Effector CD4-positive, alpha-beta T cell (primary cell): ENCODE measurements at places on chromosomes 11 and 22.

GRCh38 chr22:50165436-50166123 lies 5.0 kb upstream of the PANX2 start:
- no peak for DNase-seq

DNA sequence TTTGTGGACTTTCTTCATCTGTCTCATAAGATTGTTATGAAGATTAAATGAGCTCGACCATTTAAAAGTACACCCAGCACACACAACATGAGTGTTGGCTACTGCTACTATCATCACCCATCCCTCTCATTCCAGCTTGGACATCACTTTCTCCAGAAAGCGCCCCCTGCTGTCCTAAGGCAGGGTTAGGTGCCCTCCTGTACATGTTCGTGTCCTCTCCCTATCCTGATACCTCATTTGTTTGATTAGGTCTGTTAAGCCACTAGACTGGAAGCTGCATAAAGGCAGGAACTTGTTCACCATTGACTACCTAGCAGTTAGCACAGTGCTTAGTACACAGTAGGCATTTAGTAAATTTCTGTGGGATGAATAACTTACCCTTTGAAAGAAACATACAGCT lies 85.5 kb downstream of the ENTHD1 start:
- DNase-seq: peak; percentile 5

GRCh38 chr22:33792832-33793231 lies 127.4 kb downstream of the LARGE1 start:
- DNase-seq: no peak

DNA sequence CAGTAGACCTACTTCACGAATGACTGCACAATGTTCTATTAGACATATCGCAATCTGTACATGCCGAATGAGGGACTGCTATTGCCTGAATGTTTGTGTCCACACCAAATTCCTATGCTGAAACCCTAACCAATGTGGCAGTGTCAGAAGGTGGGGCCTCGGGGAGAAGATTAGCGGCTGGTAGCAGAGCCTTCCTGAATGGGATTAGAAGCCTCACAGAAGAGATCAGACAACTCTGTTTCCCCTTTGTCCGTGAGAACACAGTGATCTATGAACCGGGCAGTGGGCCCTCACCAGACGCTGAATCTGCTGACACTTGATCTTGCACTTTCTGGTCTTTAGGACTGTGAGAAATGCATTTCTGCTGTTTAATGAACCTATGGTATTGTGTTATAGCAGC lies 33.1 kb downstream of the LRFN4 start:
- DNase-seq: no peak

DNA sequence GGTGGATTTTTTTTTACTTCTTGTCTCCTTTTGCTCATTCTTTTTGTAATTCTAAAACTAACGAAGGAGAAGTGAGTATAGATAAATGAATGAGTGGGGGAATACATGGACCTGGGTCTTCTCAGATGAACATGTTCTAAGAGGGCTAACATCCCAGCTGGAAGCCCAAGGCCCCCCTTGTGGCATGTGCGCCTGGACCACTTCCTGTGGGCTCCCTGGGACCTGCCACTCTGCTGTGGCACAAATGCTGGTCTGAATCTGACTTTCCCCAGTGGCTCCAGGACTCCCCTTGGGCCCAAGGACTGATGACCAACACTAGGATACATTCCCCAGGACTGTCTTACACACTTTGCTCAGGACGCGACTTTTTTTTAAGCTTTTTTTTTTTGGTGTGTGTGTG lies 32.7 kb upstream of the ALX4 start:
- no peak for DNase-seq

DNA sequence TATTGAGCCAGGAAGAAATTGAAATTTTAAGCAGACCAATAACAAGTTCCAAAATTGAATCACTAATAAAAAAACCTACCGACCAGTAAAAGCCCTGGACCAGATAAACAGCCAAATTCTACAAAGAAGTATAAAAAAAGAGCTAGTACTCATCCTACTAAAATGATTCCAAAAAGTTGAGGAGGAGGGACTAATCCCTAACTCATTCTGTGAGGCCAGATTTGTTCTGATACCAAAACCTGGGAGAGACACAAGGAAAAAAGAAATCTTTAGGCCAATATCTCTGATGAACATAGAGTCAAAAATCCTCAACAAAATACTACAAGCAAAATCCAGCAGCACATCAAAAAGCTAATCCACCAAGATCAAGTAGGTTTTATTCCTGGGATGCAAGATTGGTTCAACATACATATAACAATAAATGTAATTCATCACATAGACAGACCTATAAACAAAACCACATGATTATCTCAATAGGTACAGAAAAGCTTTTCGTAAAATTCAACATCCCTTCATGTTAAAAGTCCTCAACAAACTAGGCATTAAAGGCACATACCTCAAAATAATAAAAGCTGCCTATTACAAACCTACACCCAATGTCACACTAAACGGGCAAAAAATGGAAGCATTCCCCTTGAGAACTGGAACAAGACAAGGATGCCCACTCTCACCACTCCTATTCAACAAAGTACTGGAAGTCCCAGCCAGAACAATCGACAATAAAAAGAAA lies 13.1 kb downstream of the OR52A5 start:
- no peak for DNase-seq

GRCh38 chr11:66073669-66074068 lies 3.6 kb downstream of the PACS1 start:
- no peak for DNase-seq

- no peak for DNase-seq
Observed at GRCh38 chr22:32043391-32043790, 330 bp downstream of the SLC5A1 start.

DNA sequence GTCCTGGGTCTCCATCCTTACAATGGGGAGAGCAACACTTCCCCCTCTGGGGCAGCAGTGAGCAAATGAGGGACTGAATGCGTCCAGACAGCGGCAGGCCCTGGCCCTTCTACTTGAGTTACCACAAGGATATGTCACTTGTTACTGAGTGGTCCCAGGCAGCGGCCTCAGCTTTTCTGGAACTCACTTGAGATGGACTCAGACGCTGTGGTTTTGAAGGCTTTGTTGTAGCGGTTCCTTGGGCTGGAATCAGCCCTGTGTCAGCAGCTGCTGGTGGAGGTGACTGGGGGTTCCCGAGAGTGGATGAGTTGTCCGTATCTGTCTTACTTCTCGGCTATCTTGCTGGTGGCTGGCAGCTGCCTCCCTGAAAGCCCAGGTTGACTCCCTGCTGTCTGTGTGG lies 77.0 kb downstream of the MICAL2 start:
- no peak for DNase-seq

DNA sequence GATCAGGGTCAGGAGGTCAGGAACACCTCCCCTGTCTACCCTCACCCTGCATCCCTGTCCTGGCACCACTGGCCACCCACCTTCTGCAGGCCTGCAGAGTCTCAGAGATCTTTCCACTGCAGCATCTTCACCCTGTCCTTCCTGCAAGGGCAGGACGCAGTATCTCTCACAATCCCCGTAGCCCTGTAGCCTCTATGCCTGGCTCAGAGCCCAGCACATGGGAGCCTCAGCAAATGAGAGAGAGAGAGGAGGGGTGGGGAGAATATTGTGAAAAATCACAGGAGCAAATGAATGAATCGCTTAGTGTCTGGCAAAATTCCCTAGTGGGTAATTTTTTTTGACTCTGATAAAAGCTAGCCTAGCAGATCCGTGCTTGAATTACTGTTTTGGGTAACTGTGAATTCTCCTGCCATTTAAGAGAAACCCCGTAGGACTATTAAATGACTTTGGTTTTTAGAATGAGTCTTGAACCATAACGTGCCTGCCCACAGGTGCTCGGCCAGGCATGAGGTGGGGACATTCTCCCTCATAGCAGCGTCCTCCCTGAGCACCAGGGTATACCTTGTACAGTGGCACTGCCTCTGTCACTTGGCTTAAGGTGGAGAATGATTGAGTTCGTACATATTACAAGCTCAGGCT lies 91.5 kb downstream of the MORC2 start:
- DNase-seq: no peak

GRCh38 chr11:69951821-69952220 lies 126.3 kb upstream of the ANO1 start:
- no peak for DNase-seq

GRCh38 chr22:37865510-37865909 lies 16.3 kb downstream of the EIF3L start:
- DNase-seq: no peak

GRCh38 chr22:28736301-28737155 lies 5.1 kb downstream of the CHEK2 start:
- DNase-seq: no peak

DNA sequence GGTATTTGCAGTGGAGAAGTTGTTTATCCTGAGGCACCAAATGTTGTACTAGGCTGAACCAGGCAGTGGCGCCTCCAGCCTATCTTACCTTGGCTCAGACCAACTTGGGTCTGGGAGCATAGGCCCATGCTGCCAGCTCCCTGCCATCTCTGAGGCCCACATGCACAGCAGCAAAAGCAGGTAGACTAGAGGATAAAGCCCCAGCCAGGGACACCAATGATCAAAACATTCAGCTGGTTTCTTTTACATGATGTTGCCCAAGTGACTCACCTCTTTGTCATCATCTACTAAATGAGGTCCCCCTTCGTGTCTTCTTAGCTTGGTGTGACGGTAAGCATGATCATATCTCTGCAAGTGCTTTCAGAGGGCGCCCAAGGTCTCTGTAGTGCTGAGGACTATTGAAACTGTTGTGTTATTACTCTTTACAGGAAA lies 112.1 kb upstream of the DRD2 start:
- no peak for DNase-seq

DNA sequence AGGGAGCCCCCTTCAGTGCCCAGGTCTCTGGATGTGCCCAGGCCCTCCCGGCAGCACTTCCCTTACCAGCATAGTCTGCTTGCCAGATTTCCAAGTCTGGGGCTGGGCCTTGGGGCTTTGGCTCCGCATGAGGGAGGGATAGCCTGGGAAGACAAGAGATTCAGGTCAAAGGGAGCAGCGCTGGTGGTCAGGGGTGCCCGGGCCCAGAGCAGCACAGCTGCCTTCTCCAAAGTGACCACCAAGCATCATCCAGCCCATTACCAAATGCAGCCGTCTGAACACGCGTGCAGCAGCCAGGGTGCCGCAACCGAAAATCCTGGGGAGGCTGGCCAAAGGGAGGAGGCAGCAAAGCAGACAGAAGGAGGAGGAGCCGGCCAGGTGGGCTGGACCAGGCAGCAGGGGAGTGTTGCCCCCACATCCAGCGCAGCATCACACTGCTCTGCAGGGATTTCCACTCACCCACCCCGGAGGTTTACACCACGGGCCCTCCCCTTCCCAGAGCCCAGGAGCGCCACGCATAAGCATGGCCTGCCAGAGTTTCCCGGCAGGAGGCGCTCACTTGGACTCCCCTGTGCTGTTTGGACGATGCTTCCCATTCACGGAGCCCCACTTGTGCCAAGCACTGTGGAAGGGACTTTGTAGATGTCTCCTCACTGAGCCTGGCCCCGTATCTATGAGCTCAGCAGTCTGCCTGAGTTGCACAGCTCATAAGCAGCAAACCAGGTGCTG lies 22.5 kb downstream of the TRIM29 start:
- DNase-seq: no peak
